HepG2 (cell line): ENCODE measurements at places on chromosomes 4 and X. TPM values are rescaled to one million over a fixed set of nuclear protein-coding genes. Genes with fewer than 3 reads are reported as not detected.

DNA sequence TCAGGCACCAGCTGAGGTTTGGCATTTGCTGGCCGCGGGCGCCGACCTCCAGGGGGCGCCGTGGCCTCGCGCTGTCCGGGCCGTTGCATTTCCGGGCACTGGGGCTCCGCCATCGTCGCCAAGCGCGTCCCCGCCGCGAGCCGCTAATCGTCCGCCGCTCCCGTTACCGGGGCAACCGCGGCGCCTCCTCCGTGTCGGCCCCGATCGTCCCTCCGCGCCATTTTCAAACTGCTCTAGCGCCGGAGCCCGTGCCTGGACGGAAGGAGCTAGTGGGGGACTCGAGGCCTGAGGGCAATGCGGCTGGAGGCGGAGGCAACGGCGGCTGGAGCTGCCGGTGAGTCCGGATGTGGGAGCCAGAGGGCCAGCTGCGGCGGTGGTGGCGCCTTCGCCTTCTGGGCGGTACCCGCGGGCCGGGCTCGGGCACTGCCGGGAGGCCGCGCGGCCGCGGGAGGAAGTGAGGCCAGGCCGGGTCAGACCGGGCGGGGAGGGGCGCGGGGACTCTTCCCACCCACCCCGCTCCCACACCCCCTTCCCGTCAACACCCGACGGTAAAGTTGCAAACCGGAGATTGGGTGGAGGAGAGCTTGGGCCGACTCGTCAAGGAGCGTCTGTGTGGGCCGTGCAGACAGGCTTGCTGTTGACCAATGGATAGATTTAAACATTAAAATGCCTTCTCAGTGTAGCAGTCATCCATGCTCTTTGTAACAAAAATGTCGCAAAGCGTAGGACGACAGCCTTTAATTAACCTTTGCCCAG, at the start of gene CEP135:
TSS of gene CEP135 (plus strand) at position 220 of the 756 bp plus-strand sequence. CDS start 3,186 bp downstream, outside the sequence.
- H3K27ac ChIP-seq: peak within 1 kb of the TSS; percentile 97
- peaks cover 3% of the 10 kb centered on the region; the same call in 1 of the 3 replicates for H3K36me3 ChIP-seq
- peak; percentile 84 for DNase-seq

F8A3 gene
- 0.24 TPM in 1 of 2 replicates, not detected in the other for total RNA-seq

DGKK gene
- total RNA-seq: 24.0 and 43.2 TPM in 2 replicates

GRCh38 chrX:39903343-39903742, 194.4 kb downstream of the BCOR start:
- no peak for DNase-seq
- H3K4me3 ChIP-seq: no peak overlapping the region
- H3K36me3 ChIP-seq: no peaks in the 10 kb centered on the region
- H3K4me1 ChIP-seq: peaks cover 36% of the 10 kb centered on the region

GRCh38 chr4:6225469-6225868, 25.1 kb upstream of the JAKMIP1 start:
- no peaks in the 10 kb centered on the region for H3K36me3 ChIP-seq
- H3K27me3 ChIP-seq: peaks cover under 1% of the 10 kb centered on the region; the same call in 1 of the 3 replicates
- H3K27ac ChIP-seq: no peak overlapping the region
- no peaks in the 10 kb centered on the region for H3K4me1 ChIP-seq
- no peak for DNase-seq
- no peak overlapping the region for H3K4me3 ChIP-seq

DNA sequence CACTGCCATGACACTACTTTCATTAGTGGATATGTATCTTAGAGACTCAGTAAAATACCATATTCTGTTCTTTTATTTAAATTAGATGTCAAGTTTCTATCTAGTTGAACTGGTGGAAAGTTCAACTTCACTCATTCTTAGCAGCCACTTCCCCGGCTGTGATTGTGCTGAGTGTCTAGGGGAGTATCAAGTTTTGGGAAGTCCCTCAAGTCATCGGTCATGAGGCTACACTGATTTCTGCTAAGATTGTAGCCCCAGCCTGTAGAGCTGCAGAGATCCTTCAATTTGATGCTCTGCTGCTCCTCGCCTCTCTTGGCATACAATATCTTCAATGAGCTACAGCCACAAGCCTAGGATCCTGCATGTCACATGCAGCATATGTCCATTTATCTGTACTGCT, 53.9 kb downstream of the DMP1 start:
- no peak overlapping the region for H3K27ac ChIP-seq
- no peaks in the 10 kb centered on the region for H3K36me3 ChIP-seq
- no peaks in the 10 kb centered on the region for H3K4me1 ChIP-seq
- DNase-seq: no peak
- peaks cover 3% of the 10 kb centered on the region; the same call in 1 of the 3 replicates for H3K27me3 ChIP-seq
